ENCODE measurements at places on chromosomes 11 and 22. TPM values are rescaled to one million over a fixed set of nuclear protein-coding genes. Genes with fewer than 3 reads are reported as not detected.

ARSA gene
- polyA plus RNA-seq: 9.3 TPM

BUD13 gene
- 5.4 TPM for polyA plus RNA-seq

IRAG1 gene
- polyA plus RNA-seq: not detected

RASL10A gene
- polyA plus RNA-seq: not detected

CNTF gene
- not detected for polyA plus RNA-seq

LMO1 gene
- polyA plus RNA-seq: not detected

ME3 gene
- polyA plus RNA-seq: 0.48 TPM

Measured in naive thymus-derived CD8-positive, alpha-beta T cell (primary cell).